ENCODE measurements at places on chromosomes 4 and X.

- no peak for DNase-seq
These were observed 24.2 kb upstream of the VSIG1 start for GRCh38 chrX:108020631-108021030.

GRCh38 chr4:164212134-164212533, 541.8 kb upstream of the SMIM31 start:
- no peak for DNase-seq

DNA sequence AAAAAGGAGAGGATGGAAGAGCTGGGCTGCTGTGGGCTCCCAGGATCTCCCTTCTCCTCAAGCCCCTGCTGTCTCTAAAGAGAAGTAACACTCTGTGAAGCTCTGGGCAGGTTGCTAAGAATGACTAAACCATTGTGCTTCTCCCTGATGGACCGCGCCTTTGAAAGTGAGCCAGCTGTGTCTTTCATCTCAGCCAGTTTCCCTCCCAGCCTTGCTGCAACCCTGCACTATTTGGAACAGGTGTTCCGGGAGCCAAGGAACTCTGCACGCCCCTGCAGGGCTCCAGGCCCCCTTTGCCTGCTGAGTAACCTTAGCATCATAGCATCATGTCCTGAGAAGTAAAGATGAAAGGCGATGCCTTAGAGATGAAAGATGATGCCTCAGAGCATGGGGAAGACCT, 39.7 kb downstream of the SMIM20 start:
- DNase-seq, result no peak

DNA sequence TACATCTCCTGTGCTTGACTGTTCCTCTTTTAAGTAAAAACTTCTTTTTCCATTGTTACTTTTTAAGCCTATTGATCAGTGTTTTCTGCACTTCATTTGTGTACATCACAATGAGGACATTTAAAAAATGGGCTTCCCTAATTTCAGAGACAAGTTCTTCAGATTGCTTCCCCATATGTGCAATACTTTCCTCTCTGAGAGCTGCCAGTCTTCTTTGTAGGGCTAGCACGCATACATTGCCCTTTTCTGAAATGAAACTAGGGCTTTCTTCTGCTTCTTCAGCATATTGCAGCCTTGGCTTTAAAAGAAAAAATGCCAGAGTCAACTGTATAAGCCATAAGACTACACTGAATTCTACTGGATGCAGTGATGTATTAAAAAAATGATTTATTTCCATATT, 37.8 kb downstream of the FAT4 start:
- DNase-seq, result no peak

All from GM19239 (cell line).